Muscle of back (tissue), 13 donors: ENCODE measurements at places on chromosomes 1 and 21.

GRCh38 chr1:243354511-243355153 lies 98.8 kb downstream of the SDCCAG8 start:
- peak; percentile 5 for DNase-seq

GRCh38 chr1:234619794-234620247 lies 9.8 kb upstream of the IRF2BP2 start:
- DNase-seq: no peak

DNA sequence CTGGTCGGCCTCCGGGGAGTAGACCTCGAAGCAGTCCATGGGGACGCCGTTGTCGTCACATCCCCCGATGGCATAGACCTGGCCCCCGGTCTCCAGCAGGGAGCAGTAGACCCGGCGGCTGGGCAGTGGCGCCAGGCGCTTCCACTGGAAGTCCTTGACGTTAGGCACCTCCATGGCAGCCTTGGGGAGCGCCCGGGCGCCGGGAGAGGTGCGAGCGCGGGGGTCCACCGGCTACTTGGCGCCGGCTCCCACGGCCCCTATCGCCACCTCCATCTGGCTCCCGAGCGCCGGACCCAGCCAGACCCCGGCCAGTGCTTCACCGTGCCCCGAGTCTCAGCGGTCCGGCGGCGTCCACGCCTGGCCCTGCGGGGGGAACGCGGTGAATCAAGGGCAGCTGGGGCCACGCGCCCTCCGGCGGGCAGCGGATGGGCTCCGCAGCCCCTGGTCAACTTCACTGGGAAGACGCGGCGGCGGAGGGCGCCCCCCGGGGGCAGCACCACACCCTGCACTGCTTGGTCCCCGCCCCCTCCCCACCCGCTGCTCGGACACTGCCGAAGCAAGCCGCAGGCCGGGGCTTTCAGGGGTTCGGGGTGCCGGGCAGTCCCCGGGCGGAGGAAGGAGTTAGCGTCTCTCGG lies 13.2 kb downstream of the KLHDC8A start:
- DNase-seq: no peak

DNA sequence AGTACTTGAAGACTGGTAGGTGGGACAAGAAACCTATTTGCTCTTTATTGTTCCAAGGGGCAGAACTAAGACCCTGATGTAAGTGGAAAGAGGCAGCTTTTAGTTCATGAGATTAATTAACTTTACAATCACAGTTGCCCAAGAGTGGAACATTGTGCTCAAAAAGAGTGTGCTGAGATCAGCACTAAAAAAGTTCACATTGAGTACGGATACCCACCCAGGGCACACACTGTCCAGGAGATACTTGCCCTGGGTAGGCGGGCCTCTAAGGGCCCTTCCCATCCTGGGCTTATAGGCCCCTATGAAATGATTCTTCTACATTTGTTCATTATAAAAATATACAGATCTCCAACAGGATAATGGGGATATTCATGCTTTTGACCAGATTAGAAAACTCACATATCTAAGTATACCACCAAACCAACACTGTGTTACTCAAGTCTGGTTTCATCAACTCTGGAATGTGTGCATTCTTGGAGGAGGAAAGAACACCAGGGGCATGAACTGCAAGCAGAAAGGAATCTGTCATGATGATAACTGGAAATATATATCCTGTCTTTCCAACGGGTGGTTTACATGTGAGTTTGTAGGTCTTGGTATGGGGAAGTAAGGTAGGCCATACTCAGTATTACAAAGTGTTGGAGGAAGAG lies 626.2 kb downstream of the SMYD3 start:
- no peak for DNase-seq

DNA sequence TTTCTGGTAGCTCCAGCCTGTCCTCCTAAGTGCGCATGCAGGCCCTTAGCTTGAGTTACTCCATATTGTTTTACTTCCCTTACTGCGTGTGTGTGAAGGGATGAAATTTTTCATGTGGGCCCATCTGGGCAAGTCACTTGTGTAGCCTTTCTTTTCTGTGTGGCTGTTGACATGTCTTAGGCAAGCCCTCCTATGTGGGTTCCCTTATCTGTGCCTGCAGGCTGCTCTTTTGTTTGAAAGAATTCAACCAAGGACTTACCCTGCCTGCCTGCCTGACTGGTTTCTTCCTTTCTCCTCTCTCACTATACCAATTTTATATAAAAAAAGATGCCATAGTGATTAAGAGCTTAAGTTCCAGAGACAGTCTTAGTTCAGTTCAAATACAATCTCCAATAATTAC lies 249.3 kb downstream of the ATG4C start:
- no peak for DNase-seq

GRCh38 chr1:53070621-53071020 lies 8.6 kb downstream of the PODN start:
- no peak for DNase-seq

- DNase-seq: no peak
Measured at GRCh38 chr1:71638081-71638766, 557.4 kb upstream of the ZRANB2 start.

GRCh38 chr1:194600716-194601115 lies 1414.3 kb upstream of the B3GALT2 start:
- DNase-seq: no peak

DNA sequence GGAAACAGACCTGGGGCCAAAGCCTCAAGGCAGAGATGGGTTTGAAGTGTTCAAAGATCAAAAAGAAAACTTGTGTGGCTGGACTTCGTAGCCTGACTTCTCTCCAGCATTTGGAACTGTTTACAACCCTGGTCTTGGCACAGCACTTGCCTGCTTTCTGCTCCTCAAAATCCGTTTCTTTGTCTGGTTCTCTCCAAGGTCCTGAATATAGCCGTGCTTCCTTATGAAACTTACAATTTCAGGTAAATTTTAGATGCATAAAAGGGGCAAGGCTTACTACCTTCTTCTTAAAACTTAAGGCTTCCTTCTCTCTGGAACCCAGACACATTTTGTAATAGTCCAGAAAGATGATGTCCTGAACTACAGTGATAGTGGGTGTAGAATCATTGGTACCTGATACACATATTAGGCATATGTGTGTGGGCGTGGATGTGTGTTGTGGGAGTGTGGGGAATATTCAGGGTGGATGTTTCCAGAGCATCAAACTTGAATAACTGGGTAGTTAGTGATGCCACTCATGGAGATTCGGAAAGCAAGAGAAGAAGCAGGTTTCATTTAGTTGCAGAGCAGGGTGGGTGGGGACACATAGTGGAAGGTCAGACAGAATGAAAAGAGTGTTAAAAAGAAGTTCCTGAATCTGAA lies 26.4 kb upstream of the FAM78B start:
- DNase-seq: no peak
